CD4-positive, alpha-beta T cell treated with Interleukin-15 for 4 hours (primary cell): ENCODE measurements at places on chromosomes 5 and 9.

- no peak for DNase-seq
Observed at GRCh38 chr5:97224112-97224750, 41.2 kb upstream of the RIOK2 start.

DNA sequence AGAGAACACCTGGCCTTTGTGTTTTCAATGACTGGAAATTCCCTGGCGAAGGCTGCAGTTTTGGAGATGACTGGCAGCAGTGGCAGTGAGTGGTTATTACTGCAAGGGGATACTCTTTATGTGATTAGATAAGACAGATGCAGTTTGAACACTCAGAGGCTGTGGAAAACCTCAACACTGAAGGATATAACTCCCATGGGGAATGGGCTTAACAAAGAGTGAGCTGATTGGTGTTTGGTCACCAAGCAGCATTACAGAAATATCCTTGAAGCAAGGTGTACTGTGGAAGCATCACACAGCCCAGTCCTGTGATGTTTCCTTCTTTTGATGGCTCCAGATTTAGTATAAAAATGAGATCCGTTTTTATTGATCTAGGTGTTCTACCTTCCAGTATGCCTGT lies 490.7 kb upstream of the PTPRD start:
- DNase-seq: no peak

DNA sequence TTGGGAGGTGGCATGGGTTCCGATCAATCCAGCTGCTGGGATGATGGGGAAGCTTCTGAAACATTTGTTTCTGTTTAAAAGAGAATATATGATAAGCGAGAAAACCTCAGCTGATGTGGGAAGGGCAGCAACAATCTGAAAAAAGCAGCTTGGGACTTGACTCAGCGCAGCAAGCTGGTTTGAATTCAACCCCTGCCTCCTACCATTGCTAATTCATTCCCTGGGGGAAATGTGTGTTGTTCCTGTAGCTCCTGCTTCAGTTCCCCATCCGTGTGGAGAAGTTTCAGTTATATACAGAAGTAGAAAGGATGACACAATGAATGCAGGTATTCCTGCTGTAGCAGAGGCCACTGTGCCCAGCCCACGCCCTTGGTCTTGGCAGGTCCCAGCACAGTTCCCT lies 145.1 kb downstream of the NXNL2 start:
- no peak for DNase-seq

- no peak for DNase-seq
Observed at GRCh38 chr9:133837627-133838597, 99.8 kb upstream of the SARDH start.

- DNase-seq: no peak
Observed at GRCh38 chr5:136079195-136079985, 50.6 kb downstream of the TGFBI start.

- no peak for DNase-seq
Observed at GRCh38 chr9:5617749-5618148, 11.2 kb upstream of the RIC1 start.

- DNase-seq: no peak
Observed at GRCh38 chr9:101912698-101913097, 174.3 kb upstream of the GRIN3A start.

GRCh38 chr5:30596495-30597064 lies 596.9 kb upstream of the CDH6 start:
- DNase-seq: no peak

- DNase-seq: no peak
Observed at GRCh38 chr5:80973027-80973426, 12.9 kb downstream of the RASGRF2 start.

DNA sequence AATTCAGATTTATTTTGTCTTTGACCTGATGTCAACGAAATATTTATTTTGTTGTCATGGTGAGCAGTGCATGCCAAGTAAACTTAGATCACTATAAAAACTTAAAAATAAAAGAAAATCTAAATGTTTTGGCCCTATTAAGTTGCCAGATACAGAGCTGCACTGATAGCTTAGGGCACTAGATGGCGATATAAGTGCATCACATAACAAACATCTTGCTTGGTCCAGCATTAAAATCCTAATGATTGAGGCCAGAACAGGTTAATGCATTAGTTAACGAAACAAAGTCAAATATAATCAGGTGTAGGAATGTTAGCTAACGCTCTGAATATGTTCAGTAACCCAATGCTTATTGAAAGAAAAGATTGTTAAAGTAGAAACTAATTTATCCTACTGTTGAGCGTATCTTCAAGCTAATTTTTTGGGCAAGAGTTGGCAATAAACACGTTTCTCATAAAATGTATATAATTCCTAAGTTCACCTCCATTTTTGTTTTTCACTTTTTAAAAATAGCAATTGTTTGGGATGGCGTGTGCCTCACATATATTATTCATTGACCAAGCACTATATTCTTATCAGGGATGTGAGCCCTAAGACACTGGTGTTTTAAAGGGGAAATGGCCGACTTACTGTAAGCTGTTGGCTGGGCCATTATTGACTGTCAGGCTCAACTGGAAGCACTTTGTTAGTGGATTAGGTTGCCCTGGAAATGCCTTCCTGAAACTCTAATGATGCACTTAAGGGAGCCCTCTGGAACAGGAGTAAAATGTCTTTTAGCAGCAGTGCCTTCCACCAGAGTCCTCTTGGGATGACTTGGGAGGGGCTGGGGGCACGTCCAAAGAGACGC lies 33.3 kb downstream of the KCTD16 start:
- peak; percentile 57 for DNase-seq
